Transverse colon (tissue), 4 donors: ENCODE measurements at places on chromosomes 5 and 9. TPM values are rescaled to one million over a fixed set of nuclear protein-coding genes. Genes with fewer than 3 reads are reported as not detected.
A peak's percentile ranks its signal among the peaks of the same experiment; 100 is the strongest.

DNA sequence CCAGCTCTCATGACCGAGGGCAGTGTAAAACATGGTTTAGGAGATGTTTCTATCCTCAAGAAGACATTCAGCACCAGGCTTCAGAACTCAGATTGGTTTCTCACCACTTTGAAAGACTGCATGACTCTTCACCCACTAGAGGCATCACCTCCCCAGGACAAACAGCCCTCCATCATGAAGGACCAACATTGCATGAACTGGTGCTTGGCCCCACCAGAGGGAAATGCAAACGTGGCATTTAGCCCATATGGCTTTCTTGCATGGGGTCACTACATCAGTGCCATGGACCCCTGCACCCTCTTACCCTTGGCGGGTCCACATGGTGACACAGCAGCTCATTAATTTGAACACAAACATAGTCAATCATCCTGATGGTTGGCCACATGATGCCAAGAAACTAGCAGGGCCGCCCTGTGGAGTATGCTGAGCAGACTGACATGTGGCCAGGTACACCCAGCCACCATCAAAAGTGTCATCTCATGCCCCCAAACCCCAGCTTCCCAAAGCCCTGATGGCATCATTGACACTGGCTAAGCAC is 129.5 kb upstream of the FSTL4 start:
- no peaks in the 10 kb centered on the region for H3K4me1 ChIP-seq
- no peak overlapping the region for H3K4me3 ChIP-seq
- H3K27ac ChIP-seq: no peak overlapping the region
- H3K27me3 ChIP-seq: no peaks in the 10 kb centered on the region
- no peaks in the 10 kb centered on the region for H3K36me3 ChIP-seq
- no peak for DNase-seq

- no peak overlapping the region for H3K27ac ChIP-seq
- DNase-seq: no peak
- H3K27me3 ChIP-seq: no peaks in the 10 kb centered on the region
- H3K36me3 ChIP-seq: no peaks in the 10 kb centered on the region
- peaks cover 24% of the 10 kb centered on the region for H3K4me1 ChIP-seq
Observed at GRCh38 chr9:12773562-12773961, 1.3 kb upstream of the LURAP1L start.

GRCh38 chr9:115849679-115850412 is 303.7 kb upstream of the PAPPA start:
- no peak overlapping the region for H3K4me3 ChIP-seq
- peak overlapping the region; percentile 1 for H3K27ac ChIP-seq
- H3K36me3 ChIP-seq: no peaks in the 10 kb centered on the region
- peak; percentile 8 for DNase-seq

The ZNF483 gene
- total RNA-seq: 2.8 TPM

DNA sequence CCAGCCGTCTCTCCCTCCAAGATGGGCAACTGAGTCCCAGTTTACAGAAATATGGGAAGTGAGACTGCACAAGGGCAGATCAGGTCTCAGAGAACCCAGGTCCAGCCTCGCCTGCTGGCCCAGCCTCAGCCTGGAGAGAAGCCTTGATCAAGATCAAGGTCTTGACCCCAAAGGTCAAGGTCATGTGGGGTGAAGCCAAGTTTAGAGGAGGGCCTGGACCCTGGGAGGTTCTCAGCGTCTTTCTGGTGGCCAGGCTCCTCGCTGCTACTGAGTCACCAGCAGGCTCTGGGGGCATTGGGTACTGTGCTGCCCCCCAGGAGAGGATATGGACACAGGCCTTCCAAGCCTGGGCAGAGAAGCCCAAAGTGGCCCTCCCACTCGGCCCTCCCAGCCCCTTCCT is 8.8 kb downstream of the IPPK start:
- DNase-seq: no peak
- H3K4me1 ChIP-seq: no peaks in the 10 kb centered on the region
- H3K4me3 ChIP-seq: no peak overlapping the region
- no peaks in the 10 kb centered on the region for H3K27me3 ChIP-seq
- H3K27ac ChIP-seq: no peak overlapping the region
- H3K36me3 ChIP-seq: no peaks in the 10 kb centered on the region

The FOCAD gene
- total RNA-seq: 41.2 TPM

DNA sequence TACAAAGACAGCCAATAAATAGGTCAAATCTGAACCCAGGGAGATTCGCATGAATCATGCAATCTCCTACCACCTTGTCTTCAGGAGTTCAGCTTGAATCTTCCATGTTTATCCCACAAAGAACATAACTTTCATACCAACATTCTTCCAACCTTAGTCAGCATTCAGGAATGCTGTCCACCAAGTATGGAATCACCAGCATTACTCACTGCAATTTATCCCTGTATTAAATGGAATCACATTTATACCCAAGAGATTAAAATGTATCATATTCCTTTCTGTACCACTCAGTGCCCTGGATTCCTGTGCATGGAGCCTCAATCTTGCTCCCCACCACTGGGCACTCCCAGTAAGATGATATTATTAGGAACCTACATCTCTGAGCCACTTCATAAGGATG is 162.6 kb downstream of the GLIS3 start:
- H3K4me3 ChIP-seq: no peak overlapping the region
- no peak overlapping the region for H3K27ac ChIP-seq
- H3K27me3 ChIP-seq: no peaks in the 10 kb centered on the region
- DNase-seq: no peak

The PCDHB10 gene
- total RNA-seq: 0.68 TPM

The MLANA gene
- total RNA-seq: not detected

GRCh38 chr5:101047181-101047580 is 144.1 kb upstream of the ST8SIA4 start:
- no peaks in the 10 kb centered on the region for H3K36me3 ChIP-seq
- H3K27ac ChIP-seq: no peak overlapping the region
- no peaks in the 10 kb centered on the region for H3K4me1 ChIP-seq
- H3K27me3 ChIP-seq: no peaks in the 10 kb centered on the region
- H3K4me3 ChIP-seq: no peak overlapping the region
